ENCODE measurements at places on chromosomes 1 and 21. TPM values are rescaled to one million over a fixed set of nuclear protein-coding genes. Genes with fewer than 3 reads are reported as not detected.

The SGIP1 gene
- 14.1 TPM for total RNA-seq

The OR10Z1 gene
- not detected for total RNA-seq

The KIAA0040 gene
- 11.4 TPM for total RNA-seq

The SPRR2G gene
- total RNA-seq, result not detected

The FCRL4 gene
- not detected for total RNA-seq
